ENCODE measurements at places on chromosomes 5 and 9.
A peak's percentile ranks its signal among the peaks of the same experiment; 100 is the strongest.

- DNase-seq, result no peak
Measured at GRCh38 chr9:127116088-127116726, 6.2 kb downstream of the ANGPTL2 start.

GRCh38 chr9:27125030-27125429 is 16.0 kb downstream of the TEK start:
- no peak for DNase-seq

DNA sequence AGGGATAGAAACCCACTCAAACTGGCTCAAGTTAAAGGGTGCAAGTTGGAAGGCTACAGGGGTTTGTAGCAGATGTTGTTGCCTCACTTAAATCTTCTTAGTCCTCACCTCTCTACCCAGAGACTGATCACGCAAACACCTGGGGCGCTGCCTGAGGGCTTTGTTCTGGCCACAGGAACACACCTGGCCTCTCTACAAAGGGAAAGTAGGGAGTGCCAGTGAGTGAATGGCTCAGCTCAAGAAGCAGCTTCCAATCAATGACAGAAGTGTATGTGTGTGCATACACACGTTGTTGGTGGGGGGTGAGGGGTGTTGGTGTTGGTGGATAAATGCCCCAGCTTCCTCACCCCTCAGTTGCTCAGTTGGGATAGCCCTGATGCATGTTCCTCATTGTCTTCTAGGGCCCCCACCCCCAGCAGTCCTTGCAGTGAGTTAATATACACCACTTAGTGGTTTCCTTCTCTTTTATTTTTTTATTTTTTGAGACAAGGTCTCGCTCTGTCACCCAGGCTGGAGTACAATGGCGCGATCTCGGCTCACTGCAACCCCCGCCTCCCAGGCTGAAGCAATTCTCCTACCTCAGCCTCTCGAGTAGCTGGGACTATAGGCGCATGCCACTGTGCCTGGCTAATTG is 30.6 kb upstream of the CTNNA1 start:
- no peak for DNase-seq

DNA sequence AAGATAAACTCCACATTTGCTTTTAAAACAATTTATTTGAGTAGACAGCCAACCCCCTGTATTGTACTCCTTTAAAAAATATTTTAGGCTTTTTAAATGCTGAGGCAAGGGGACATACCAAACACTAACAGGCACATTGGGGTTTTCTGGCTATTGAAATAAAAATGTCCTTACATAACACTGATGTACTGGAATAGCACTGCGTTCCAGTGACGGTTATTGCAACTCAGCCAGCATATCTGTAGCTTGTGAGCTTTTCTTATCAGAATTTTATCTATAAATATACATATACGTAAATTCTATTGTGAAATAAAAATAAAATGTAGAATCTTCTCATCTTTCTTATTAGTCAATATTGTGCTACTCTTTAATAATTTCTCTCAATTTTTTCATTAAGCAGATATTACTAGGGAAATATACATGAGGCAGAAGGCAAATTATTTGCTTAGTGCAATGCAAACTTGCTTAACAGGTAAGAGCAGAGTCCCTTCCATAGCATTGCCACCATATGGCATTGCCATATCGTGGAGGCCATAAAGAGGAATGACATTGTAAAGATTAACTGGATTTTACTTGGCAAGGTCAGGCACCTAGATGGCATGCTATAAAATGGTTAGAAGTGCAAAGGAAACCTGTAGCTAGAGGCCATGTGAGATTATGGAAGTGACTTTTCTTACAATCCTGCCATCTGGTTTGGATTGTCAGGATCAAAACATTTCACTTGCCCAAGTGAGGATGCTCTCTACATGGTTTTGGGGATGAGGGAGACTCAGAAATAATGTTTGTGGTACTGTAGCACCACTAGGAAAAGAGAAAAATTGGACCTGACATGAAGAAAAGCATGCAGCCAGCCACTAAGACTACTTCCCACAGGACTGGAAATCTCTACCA is 94.8 kb upstream of the CDKN2B start:
- DNase-seq, result no peak

DNA sequence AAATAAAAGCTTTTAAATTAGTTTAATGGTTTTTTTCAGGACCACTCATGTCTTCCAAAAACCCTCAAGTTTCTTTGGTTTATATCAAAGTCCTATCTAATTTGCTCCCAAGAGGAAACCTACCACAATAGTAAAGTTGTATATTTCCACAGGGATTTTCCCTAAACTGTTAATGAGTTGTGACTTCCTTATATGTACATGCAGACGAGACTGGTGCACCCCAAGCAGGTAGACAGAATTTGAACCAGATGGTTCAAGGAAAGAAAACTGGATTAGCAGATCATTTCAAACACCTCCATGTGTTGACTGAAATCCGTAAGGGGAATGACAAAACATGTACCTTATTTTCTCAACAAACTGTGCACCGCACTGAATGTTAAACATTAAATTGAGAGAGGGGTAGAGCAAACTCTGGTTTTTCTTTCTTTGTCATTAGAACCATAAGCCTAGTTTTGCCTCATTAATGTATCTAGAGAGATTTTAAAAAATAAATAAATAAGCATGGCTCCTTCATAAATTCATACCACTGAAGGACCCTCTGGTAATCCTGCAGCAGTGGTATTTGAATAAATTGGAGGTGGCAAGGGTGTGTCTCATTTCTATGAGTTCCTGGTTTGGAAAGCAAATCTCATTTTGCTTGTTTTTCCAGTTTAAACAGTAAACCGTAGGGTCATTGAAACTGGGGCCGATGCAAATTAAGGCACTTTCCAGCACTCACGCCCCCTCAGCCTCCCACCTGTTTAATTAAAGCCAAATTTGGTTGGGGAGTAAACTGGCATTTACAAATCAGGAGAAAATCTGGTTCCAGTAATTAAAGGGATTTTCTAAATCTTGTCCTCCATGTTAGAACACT is 51.1 kb downstream of the ENC1 start:
- DNase-seq, result no peak

DNA sequence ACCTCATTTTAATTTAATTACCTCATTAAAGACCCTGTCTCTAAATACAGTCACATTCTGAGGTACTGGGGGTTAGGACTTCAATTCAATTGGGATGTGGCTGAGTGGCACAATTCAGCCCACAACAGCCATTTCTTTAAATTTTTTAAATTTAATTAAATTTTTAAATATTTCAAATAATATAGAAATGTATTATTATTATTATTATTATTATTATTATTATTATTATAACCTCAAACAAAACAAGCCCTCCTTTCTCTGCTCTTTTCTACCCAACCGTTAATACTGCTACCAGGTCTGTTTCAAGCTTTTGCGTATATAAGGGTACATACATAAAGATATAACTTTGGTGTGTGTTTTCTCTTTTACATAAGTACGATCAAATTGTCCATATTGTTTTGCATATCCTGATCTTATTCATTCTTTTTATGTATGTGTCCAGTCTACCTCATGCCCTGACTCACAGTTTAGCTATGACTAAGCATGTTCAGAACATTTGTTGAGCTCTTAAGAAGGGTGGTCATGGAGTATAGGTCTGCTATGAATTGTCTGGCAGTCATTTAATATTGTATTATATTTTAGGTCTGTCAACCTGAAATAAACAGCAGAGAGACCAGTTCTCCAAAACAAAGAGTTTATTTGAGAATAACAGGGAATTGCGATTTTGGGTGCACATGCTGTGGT is 16.1 kb upstream of the RAB14 start:
- no peak for DNase-seq

- no peak for DNase-seq
Measured at GRCh38 chr5:60843936-60844905, at the start of gene ELOVL7. ELOVL7 (minus strand) TSS chr5:60844269; CDS start chr5:60787397, 56,872 bp downstream.

DNA sequence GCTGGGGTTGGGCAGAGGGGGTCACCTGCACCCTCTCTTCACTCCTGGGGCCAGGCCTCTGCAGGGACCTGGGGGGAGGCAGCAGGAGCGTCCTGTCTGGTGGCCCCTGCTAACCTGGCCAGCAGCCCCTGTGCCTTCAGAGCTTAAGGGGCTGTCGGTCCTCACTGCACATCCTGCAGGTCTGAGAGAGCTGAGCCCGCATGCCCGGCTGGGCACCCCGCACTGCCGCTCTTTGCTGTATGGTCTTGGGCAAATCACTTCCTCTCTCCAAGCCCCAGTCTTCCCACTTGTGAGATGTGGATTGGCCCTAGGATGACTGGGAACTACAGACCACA is 7.9 kb downstream of the FLT4 start:
- no peak for DNase-seq

DNA sequence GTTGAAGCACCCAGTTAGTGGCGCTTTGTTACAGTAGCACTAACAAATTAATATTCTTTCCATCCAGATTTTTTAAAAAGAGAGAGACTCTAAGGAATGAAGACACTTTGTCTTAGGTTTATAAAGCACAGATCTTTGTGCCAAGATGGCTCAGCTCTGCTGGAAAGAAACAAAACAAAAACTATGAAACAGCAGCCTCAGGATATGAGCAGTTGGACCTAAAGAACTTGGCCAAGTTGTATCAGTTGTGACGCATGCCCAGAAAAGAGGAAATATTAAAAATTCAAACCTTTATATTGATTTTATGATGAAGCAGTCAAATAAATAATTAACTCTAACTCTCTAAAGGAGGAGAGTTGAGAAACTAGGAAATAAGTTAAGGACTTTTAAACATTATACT is 427.2 kb downstream of the SPOCK1 start:
- no peak for DNase-seq

DNA sequence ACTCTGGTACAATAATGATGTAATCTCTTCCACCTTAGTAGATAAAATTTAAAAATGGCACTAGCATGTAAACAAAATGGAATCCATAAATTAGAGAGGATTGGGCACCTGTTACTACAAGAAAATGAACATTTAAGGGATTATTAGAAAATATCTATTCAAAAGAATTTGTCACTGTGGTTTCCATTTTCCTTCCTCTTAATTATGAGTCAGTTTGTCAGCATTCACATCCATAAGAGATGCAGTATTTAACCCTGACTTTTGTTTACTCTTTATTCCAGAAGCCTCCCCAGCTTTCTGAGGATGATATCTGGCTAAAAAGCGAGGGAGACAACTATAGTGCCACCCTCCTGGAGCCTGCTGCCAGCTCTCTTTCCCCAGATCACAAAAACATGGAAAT is 72.1 kb downstream of the C9orf152 start:
- DNase-seq, result no peak

- DNase-seq, result peak; percentile 93
Measured at GRCh38 chr5:140690941-140691924, at the start of the genes HARS1 and HARS2. HARS1 (minus strand) TSS chr5:140691370; CDS start chr5:140691304, 66 bp downstream. HARS2 (plus strand) TSS chr5:140691455; CDS start chr5:140691649, 194 bp downstream.

- DNase-seq, result no peak
Measured at GRCh38 chr5:72608297-72608696, 101.1 kb upstream of the ZNF366 start.

DNA sequence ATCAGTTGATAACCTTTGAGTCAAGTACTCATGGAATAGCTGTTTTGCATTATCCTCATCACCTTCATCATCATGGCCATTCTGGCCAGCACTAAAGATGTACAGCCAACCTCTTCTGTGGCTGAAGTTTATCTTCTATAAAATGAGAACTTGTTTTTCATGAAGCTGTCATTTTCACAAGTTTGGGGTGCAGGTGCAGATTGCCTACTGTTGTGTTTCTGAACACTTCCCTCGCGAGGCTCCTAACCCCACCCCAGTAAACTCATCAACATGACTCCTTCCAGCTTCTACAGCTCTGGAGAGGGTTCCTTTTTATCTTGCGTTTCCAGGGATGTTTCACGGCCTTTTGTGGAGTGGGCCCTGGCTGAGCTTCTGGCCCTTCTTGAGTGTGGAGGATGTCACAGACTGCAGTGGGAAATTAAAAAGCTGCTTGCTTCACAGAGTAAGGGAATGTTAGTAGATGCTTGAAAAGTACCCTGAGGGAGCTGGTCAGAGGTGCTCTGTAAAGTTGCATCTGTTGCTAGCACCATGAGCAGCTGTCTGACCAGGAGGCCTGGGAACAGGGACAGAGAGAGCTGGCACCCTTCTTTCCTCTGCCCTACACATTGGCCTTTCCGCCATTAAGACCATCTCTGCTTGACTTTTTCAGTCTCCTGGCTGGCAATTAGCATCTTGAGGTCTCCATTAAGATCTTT is 24.9 kb downstream of the SYK start:
- no peak for DNase-seq

DNA sequence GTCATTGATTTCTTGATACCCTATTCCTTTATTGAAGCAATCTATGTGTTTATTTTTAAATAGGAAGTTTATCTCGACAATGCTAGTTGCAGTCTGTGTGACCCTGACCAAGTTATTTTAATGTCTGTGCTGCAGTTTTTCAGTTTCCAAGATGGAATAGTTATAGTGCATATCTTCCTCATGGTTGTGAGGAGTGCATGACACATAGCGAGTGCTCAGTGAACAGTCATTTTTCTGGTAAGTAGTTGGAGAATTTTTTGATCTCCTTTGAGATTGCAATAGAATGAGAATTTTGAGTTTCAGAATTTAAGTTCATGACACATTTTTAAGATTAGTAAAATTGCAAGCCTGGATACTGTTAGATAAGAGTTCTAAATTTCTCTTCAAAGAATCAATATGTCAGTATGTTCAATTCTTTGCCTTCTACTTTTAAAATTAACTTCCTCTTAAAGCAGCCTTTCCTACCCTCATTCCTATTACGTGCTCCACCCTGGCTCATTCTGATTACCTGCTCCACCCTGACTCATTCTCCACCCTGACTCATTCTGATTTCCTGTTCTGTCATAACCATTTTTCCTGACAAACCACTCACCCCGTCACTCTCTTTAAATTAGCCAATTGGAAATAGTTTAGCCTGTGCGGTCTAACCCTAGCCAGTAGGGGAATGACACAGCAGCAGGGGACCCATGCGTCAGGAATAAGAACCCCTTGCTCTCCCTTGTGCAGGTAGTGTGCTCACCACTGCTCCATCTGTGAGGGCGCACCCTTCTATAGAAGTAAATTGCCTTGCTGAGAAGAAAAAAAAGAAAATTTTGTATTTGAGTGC is 30.7 kb downstream of the SPIN1 start:
- DNase-seq, result peak; percentile 53

DNA sequence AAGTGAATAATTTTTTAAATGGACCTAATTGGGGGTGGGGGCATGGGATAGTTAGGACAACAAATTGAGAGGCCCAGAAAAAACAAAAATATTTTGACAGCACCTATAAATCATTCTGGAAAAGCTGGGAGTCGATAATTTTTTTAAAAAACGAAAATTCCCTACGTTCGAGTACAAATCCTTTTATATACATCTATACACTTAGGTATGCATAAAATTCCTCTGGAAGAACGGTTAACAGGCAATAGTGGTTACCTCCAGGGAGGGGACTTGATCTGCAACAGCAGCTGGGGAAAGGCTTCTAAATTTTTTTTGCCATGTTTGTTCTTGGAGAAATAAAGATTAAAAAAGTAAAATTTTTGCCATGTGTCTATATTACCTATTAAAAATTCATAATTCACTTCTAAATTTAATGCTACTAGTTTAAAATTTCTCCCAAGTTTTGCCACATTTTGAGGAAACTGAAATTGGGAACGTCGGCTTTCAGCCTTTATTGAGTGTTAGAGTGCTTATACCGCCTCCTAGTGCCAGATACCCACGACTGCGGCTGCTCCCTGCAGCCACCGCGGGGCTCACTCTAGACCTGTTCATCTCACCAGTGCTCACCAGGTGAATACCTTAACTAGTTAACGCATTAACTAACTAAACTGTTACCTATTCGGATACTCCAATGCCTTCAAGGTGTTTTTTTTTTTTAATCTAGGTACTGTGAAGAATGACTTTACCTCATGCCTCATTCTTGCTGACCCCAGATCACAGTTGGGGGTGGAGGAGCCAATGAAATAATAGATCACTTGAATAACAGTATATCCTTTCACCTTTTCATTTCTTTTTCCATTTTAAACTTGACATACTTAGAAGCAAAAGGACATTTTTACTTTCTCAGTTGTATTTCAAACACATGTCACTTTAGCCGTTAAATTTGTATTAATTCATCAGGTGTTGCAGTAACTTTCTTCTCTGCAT is 1.8 kb upstream of the BHMT start:
- peak; percentile 34 for DNase-seq

- DNase-seq, result no peak
Measured at GRCh38 chr5:125609011-125609410, 814.2 kb upstream of the GRAMD2B start.

Data from CD14-positive monocyte (primary cell).